ENCODE measurements at places on chromosomes 11 and 22. TPM values are rescaled to one million over a fixed set of nuclear protein-coding genes. Genes with fewer than 3 reads are reported as not detected.

DNA sequence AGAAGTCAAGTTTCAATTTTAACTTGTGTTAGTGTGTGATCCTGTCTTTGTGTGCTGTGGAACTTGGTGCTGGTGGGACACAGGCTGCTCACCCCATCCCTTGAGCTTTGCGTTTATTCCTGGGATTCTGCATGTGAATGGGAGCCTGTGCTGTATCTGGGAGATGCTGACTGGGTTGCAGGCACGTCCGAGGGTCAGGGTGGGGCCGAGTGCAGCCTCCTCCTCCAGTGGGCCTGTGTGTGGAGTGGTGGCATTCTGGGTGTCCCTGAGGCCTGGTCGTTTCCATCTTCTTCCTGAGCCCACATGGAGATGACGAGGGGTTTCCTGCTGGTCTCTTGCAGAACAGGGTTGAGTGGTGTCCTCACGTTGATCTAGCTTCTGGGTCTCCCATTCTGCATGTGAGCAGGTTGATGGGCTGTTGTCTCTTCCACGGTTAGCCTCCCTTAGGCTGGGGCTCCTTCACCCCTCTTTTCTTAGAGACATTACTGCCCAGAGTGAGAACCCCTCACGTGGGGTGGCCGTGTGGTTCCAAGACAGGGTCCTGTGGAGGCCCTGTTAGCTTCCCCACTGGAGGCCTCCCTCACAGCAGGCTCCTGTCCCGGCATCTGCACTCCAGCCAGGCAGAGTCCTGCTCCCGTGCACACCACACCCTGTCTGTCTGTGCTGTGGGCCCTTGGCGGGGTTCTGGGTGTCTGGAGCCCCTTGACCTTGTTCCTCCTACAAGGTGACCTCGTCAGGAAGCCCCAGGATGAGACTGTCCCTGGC, 4.9 kb downstream of the PTDSS2 start:
- DNase-seq, result no peak

GRCh38 chr11:20536784-20537183, 62.6 kb upstream of the SLC6A5 start:
- DNase-seq, result no peak

KCTD14 gene
- polyA plus RNA-seq, result 3.1 TPM

DNA sequence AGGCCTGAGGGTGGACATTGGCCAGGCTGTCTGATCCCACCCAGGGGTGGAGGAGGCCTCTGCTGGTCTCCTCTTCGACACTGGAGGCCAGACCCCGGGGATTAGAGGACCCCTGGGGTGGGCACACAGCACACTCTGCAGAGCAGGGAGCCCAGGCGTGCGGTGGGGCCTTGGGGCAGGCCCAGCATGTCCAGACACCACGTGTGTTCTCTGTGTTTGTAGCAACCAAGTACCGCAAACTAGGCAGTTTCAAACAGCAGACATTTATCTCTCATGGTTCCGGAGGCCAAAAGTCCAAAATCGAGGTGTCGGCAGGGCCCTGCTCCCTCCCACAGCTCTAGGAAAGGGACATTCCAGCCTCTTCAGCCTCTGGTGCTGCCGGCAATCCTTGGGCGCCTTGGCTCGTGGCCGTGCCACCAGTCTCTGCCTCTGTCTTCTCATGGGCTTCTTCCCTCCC, 1.5 kb downstream of the PANX2 start:
- no peak for DNase-seq

JOSD1 gene
- 29.6 TPM for polyA plus RNA-seq

SFI1 gene
- 4.0 TPM for polyA plus RNA-seq

OR56A4 gene
- not detected for polyA plus RNA-seq

HEPHL1 gene
- 0.04 TPM for polyA plus RNA-seq

GRCh38 chr11:29093416-29094120, 923.3 kb downstream of the KCNA4 start:
- DNase-seq, result peak; percentile 20

MMP1 gene
- polyA plus RNA-seq, result 41.2 TPM

- DNase-seq, result no peak
Observed at GRCh38 chr11:134942681-134943080, 530.6 kb upstream of the B3GAT1 start.

GRCh38 chr11:66643745-66644437, 5.4 kb downstream of the RBM4 start:
- no peak for DNase-seq

MRGPRF gene
- 34.4 TPM for polyA plus RNA-seq
